ENCODE measurements at places on chromosomes 12 and 14. TPM values are rescaled to one million over a fixed set of nuclear protein-coding genes. Genes with fewer than 3 reads are reported as not detected.

Gene AQP6
- total RNA-seq: not detected

Gene CPNE6
- not detected for total RNA-seq

Gene C12orf56
- total RNA-seq: not detected

DNA sequence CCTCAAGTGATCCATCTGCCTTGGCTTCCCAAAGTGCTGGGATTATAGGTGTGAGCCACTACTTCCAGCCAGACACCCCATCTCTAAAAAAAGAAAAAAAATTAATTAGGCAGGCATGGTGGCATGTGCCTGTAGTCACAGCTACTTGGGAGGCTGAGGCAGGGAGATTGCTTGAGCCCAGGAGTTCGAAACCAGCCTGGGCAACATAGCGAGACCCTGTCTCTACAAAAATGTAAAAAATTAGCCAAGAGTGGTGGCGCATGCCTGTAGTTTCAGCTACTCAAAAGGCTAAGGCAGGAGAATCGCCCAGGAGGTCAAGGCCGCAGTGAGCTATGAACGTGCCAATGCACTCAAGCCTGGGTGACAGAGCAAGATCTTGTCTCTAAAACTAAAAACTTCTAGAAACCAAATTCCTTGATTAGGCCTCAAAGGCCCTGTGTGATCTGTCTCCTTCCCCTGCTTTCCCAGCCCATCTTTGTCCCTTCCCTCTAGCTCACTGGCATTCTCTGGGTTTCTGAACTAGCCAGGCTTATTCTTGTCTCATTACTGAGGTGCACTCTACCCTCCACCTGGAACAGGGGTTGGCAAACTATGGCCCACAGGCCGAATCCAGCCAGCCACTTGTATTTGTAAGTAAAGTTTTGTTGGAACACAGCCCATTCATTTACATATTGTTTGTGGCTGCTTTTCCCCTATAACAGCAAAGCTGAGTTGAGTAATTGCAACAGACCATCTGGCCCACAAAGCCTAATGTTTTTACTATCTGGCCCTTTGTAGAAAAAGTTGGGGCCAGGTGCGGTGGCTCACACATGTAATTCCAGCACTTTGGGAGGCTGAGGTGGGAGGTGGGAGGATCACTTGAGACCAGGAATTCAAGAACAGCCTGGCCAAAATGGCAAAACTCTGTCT, 17.2 kb upstream of the TPCN1 start:
- no peak for DNase-seq

All from omental fat pad (tissue), 4 donors.